ENCODE measurements at places on chromosomes 3 and 15.

DNA sequence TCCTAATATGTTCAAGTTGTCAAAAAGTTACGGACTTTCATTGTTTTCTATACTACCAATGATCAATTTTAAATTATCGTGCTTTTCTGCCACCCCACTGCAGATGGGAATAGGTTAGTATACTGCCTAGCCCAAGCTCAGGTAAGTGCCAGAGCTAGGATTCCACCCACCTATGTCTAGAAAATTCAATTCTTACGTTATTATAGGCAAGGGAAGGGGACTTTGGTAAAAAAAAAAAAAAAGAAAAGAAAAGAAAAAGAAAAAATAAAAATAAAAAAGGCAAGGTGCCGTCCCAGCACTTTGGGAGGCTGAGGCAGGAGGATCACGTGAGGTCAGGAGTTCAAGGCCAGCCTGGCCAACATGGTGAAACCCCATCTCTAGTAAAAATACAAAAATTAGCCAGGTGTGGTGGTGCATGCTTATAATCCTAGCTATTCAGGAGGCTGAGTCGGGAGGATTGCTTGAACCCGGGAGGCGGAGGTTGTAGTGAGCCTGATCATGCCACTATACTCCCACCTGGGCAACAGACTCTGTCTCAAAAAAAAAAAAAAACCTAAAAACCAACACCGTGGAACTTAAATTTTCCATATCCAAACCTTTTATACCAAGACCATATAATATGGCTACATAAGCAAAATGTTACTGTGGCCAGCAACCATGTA lies 1.3 kb downstream of the RPL22L1 start:
- no peak for DNase-seq

DNA sequence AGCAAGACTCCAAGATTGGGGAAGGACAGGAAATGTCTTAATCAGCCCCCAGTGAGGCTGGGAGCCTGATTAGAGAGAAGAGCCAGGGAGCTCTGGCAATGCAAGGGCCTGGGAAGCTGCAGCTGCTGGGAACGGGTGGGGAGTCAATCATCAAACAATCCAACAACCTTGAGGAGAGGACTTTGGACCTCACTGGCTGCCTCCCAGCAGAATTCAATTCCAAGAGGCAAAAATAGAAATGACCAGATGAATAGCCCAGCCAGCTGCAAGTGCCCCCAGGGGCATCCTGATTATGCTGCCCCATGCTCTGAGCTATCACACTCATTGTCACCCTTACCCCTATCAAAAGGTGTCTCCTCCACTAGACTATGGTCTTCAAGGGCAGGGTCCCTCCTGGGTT lies 6.1 kb upstream of the HOMER2 start:
- no peak for DNase-seq

DNA sequence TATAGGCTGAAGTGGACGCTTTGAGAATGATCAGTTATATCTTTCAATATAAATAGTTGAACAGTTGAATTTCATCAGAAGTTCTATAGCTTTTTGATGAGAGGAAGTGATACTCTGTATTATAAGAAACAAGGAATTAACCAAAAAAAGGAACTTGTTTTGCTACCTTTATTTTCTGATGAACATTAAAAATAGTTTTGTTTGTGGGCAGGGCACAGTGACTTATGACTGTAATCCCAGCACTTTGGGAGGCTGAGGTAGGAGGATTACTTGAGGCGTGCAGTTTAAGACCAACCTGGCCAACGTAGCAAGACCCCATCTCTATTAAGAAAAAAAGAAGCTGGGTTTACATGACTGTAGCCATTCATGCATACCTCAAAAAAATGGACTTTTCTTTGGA lies 16.7 kb downstream of the BLOC1S6 start:
- DNase-seq: no peak

DNA sequence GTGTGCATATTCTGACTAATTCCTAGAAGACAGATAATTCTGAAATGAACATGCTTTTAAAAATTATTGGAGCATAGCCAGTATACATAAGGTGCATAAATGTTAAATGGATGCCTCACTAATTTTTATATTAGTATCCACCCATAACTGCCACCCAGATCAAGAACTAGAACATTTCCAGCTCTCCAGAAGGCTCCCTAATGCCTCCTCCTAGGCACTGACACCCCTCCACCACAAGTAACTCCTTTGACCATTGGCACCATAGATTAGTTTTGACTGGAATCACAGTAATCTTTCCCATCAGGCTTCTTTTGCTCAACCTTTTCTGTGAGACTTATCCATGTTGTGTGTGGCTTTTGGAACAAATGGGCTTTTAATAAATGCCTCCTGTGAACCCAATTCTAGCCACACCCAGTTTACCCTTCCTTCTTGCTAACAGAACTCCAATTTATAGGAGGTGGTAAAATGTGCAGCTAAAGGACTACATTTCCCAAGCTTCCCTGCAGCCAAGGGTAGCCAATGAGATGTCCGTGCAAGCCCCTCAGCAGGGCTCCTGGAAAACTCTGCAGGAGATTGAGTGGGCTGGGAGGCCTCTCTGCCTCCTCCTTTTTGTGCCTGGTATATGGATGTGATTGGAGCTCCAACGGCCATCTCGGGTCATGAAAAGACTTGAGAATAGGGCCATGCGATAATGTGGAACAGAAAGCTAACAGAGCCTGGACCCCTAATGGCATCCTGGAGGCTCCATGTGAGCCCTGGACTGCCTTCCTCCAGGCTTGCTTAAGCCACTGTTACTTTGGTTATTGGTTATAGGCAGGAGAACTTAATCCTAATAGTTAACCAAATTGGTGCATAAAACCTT lies 322.6 kb upstream of the TLE3 start:
- DNase-seq: no peak

DNA sequence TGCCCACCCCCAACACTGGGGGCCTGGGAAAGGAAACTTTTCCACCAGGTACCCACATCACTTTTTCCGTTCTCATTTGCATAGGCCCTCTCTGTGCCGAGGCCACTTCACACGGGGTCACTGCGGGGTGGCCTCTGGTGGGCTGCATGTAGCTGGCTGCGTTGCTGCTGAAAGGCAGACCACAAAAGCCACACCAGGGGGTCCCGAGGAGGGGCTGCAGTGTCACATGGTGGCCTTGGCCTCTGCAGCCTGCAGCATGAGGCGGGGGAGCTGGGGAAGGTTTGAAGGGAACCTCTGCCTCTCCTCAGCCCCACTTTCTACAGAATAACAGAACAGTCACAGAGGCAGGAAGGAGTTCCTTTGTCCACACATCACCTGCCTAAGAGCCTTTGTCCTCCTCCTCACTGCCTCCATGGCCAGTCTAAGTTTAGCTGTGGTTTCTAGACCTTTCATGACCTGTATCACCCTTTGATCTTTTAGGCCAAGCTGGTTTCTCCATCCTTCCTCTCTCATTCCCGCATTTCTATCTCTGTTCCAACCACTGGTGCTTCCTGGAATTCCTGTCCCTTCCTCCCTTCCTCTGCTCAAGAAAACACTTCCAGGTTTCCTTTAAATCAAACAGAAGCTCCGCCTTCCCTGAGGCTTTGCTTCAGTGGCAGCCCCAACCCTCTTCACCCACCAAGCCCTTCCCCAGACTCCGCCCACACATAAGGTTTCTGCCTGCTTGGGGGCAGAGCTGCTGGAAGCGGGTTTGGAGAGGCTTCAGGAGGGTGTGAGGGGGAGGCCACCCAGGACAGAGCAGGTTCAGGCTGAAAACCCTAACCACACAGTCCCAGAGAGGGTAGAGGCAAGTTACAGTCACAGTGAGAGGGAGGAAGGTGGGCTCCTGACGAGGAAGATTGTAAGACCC lies 150.7 kb upstream of the TLE3 start:
- peak; percentile 23 for DNase-seq

GRCh38 chr15:65837301-65838294 lies 31.7 kb upstream of the RAB11A start:
- no peak for DNase-seq

GRCh38 chr3:16200411-16200810 lies 25.9 kb downstream of the GALNT15 start:
- no peak for DNase-seq

- no peak for DNase-seq
Measured at GRCh38 chr15:75817138-75817935, 25.9 kb upstream of the UBE2Q2 start.
